ENCODE measurements at places on chromosomes 6 and 20.

DNA sequence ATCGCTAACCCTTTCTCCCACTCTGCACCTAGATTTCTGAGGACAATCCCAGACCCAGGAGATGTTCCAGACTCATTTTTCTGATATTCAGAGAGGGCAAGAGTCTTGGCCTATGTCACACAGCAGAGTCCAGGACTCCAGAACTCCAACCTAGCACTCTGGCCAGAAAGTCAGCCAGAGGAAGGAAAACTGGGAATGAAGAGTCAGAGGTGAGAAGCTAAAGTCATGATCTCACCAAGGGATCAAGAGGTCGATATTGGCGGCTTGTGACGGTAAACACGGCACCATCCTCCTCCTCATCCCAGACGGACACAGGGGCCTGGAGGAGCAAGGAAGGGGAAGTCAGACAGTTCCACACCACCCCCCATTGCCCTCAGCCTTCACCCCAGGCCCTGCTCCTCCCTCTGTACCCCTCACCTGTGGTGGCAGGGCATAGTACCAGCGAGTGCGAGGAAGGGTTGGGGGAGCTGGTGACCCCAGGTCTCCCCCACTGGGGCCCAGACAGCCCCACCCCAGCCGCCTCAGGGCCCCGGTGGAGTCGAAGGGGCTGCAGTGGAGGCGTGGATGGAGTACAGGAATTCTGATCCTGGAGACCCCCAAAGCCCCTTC is 1.8 kb downstream of the RGL2 start:
- DNase-seq = no peak

- DNase-seq = no peak
Measured at GRCh38 chr20:50930976-50931305, 296 bp downstream of the ADNP start.

- DNase-seq = no peak
Measured at GRCh38 chr6:108710551-108710950, 137.7 kb upstream of the ARMC2 start.

- no peak for DNase-seq
Measured at GRCh38 chr20:37108676-37109075, 12.9 kb upstream of the RBL1 start.

GRCh38 chr6:106591111-106591825 is 38.0 kb downstream of the RTN4IP1 start:
- DNase-seq = no peak

DNA sequence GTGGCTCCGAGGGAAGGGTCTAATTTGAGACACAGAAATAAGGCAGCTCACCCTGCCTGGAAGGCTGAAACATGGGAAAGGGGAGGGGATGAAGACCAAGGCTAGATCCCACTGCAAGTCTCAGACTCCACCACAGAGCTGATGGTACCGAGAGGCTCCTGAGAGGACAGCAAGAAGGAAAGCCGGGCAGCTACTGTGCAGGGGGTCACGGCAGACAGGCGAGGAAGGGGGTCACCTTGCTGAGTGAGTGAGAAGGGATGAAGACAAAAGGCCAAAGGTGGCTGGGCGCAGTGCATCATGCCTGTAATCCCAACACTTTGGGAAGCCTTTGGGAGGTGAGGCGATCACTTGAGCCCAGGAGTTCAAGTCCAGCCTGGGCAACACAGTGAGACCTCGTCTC is 100.7 kb downstream of the ATP9A start:
- no peak for DNase-seq
